ENCODE measurements at places on chromosomes 3 and 15.

DNA sequence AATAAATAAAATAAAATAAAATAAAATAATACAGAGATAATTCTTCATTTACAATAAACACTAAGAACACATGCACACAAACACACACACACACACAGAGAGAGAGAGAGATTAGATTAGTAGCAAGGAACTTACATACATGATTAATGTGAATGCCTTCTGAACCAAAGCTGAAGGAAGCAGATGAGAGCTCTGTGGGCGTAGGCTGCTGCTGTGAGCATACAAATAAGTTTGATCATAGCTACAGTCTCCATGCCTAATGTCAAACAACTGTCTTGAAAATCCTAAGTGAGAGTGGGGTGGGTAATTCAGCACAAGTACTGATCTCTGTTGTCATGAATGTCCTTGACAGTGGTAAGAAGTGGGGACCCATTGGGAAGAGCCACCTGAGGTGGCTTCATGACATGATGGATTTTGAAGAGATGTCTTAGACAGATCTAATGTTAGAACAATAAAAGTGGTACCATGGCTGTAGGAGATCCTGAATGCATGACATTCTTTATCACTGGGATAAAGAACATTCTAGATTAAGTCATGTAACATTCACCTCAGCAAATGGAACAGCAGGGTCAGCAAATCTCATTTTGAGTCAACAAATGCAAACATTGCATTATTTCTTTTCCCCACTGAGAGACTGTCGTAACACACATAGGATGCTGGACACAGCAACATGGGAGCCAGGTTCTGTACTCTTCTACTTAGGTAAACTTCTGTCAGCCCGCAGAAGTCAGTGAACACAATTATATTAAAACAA lies 46.2 kb downstream of the CHL1 start:
- DNase-seq, result no peak
- H3K27me3 ChIP-seq, result no peaks in the 10 kb centered on the region
- no peaks in the 10 kb centered on the region for H3K36me3 ChIP-seq
- no peak overlapping the region for H3K4me3 ChIP-seq

- H3K27me3 ChIP-seq, result no peaks in the 10 kb centered on the region
- no peaks in the 10 kb centered on the region for H3K36me3 ChIP-seq
- H3K4me1 ChIP-seq, result peaks cover 49% of the 10 kb centered on the region
- H3K4me3 ChIP-seq, result no peak overlapping the region
- no peak overlapping the region for H3K27ac ChIP-seq
- DNase-seq, result no peak
Observed at GRCh38 chr15:85477730-85478129, 97.3 kb downstream of the AKAP13 start.

DNA sequence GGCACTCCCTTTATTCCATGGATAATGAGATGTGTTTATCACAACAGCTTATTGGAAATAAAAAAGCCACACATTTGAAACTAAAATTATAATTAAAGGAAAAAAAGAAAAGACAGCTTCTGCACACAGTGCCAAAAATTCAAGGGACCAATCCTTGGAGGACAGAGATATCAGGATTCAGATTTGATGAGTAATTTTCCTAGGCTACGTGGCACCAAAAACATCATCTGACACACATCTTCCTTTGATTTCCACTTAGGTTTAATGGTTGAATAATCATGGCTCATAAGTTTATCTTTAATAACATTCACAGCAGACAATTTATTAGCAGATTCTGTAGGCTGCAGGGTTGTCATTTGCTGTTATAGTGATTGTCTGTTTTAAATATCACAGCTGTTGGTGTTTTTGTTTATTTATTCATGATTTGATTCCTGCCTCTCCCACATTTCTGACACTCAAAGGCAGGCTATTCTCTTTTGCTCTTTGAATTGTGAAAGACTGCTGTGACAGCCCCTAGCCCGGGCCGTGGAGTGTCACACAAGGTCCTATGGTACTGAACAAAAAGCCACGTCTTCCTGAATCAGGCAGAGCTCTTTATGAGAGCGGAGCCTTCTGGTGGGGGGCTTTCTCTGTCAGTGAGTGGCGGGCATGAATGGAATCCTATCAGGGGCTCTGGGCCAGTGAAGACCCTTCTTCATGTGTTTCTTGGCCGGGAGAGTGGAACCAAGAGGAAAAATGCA lies 708.5 kb downstream of the SQOR start:
- H3K4me3 ChIP-seq, result no peak overlapping the region
- no peaks in the 10 kb centered on the region for H3K36me3 ChIP-seq
- H3K27ac ChIP-seq, result no peak overlapping the region
- no peaks in the 10 kb centered on the region for H3K4me1 ChIP-seq
- DNase-seq, result no peak

GRCh38 chr3:107942951-107943749 lies 147.7 kb downstream of the CD47 start:
- H3K27ac ChIP-seq, result no peak overlapping the region
- H3K4me1 ChIP-seq, result no peaks in the 10 kb centered on the region
- no peaks in the 10 kb centered on the region for H3K36me3 ChIP-seq
- no peaks in the 10 kb centered on the region for H3K27me3 ChIP-seq
- no peak overlapping the region for H3K4me3 ChIP-seq
- DNase-seq, result no peak

GRCh38 chr3:112308151-112308911 lies 14.3 kb upstream of the SLC9C1 start:
- no peaks in the 10 kb centered on the region for H3K36me3 ChIP-seq
- H3K4me1 ChIP-seq, result peaks cover under 1% of the 10 kb centered on the region
- DNase-seq, result no peak
- no peak overlapping the region for H3K4me3 ChIP-seq
- H3K27me3 ChIP-seq, result no peaks in the 10 kb centered on the region
- no peak overlapping the region for H3K27ac ChIP-seq

DNA sequence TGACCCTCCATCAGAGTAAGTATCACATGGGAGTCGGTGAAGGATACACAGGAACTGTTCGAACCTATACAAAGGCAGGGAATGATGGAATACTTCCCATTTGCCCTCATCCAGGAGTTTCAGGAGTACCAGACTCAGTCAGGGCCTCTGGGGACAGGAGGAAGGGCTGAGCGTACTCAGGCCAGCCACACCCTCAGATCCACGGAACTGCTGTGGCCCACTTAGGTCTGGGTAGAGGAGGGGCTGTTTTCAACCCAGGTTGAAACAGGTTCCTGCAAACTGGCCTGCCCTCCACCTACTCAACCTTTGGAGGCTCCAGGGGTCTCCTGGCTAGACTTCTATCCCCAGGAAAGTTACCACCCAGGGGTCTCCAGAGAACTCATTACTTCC lies 6.7 kb upstream of the IGDCC3 start:
- H3K36me3 ChIP-seq, result no peaks in the 10 kb centered on the region
- no peak for DNase-seq
- peaks cover 7% of the 10 kb centered on the region for H3K4me1 ChIP-seq
- H3K27me3 ChIP-seq, result peaks cover 4% of the 10 kb centered on the region
- H3K4me3 ChIP-seq, result no peak overlapping the region

DNA sequence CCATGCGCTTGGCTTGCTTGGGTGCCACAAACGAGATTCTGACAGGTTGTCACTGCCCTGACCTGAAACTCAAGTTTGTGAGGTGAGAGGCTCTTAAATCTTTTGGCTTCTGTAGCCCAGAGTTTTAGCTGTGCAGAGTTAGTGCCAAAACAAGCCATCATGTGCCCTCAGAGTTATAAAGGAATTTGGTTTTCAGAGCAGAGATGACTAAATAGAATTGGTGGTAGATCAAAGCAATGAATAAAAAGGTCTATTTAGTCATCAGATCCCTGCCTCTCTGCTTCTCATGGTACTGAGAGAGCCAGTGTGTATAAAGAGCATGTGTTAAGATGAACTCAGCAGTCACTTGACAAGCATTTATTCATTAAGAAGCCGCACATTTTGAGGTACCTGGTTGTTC lies 207.5 kb upstream of the DPH6 start:
- DNase-seq, result no peak
- no peak overlapping the region for H3K4me3 ChIP-seq
- H3K4me1 ChIP-seq, result no peaks in the 10 kb centered on the region
- H3K27ac ChIP-seq, result no peak overlapping the region
- no peaks in the 10 kb centered on the region for H3K36me3 ChIP-seq

- no peak for DNase-seq
- no peaks in the 10 kb centered on the region for H3K36me3 ChIP-seq
- H3K4me1 ChIP-seq, result no peaks in the 10 kb centered on the region
- H3K27ac ChIP-seq, result no peak overlapping the region
Observed at GRCh38 chr15:34065261-34065660, 26.3 kb upstream of the AVEN start.

- H3K4me1 ChIP-seq, result peaks cover 5% of the 10 kb centered on the region
- H3K36me3 ChIP-seq, result no peaks in the 10 kb centered on the region
- DNase-seq, result no peak
- H3K4me3 ChIP-seq, result no peak overlapping the region
- H3K27me3 ChIP-seq, result no peaks in the 10 kb centered on the region
Observed at GRCh38 chr3:72185549-72186399, 400.8 kb upstream of the PROK2 start.
